Mucosa of descending colon (tissue), 3 donors: ENCODE measurements at places on chromosomes 2 and 18. TPM values are rescaled to one million over a fixed set of nuclear protein-coding genes. Genes with fewer than 3 reads are reported as not detected.

Gene ITPRID2
- 184 TPM for total RNA-seq

Gene RBM44
- 0.35 TPM for total RNA-seq

Gene GCG
- 43.9 TPM for total RNA-seq

Gene DSG2
- 131 TPM for total RNA-seq

Gene STARD6
- not detected for total RNA-seq

- DNase-seq, result no peak
These were observed 68.1 kb downstream of the PMAIP1 start for GRCh38 chr18:59967878-59968277.

DNA sequence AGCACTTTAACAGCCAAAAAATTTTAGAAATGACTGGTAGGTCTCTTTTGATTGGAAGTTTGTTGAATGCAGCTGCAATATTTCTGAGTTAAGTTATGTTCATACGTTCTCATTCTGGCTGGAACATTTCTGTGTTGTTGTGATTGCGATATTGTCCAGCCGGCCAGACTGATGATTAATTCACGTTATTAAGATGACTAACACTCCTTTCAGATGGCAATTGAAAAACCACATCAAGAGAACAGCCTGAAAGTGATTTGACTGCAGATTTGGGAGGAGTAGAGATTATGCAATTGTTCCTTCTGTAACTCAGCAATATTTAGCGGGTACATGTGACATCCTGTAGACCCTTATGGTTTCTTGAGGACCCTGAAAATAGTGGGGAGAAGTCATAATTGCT, 133.7 kb downstream of the FBXO15 start:
- no peak for DNase-seq

- DNase-seq, result no peak
These were observed 29.7 kb downstream of the XDH start for GRCh38 chr2:31384771-31385276.

DNA sequence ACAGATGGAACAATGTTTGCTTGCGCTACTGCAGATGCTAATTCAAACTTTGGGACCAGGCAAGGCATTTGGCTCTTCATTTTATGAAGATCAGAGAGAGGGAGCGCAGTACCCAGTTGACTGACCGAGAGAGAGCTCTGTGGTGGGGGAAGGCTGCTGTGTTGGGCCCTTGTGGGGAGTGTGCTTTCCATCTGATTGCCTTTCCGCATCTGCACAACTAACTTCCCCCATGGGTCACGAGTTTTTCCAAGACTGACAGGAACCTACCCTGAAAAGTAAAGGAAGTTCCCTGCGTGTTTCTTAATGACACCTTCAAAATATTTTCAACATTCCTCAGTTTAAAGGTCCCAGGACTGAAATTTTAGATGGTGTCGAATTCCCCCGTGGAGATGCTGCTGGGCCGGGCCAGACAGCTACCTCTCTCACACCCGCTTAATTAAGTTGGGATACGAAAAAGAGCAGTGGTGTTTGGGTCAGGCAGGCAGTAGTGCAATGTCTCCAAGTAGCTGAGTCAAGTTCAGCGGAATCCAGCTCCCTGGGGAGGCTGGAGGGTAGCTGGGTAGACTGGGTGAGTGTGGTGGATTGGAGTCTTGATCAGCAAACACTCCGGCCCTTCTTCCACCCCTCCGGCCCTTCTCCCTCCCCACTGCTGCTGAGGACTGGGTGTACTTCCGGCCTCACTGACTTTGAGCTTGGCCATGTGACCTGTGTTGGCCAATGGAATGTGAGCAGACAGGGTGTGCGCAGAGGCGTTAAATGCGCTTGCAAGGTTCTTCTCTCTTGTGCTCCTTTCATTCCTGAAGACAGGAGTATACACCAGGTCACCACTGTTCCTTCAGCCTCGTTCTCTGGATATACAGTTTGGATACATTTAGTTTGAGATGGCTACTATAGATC, 2.3 kb upstream of the ARHGAP25 start:
- DNase-seq, result no peak

DNA sequence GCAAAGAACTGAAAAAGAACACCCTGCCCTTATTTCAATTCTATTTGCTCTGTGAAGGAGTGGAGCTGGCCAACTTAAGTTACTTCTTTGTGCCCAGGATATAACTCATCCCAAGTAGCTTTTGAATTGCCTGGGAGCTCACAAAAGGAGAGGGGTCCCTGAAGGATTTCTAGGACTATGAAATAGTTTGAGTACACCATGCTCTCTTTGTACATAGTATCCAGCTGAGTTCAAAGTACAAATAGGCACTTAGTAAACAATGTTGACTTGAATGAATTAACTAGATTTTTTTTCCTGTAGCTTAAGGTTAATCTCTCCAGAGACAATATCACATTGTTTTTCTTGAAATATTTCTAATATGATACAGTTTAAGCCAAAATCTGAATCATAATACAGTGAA, 47.7 kb downstream of the ZC3H15 start:
- DNase-seq, result no peak

- no peak for DNase-seq
These were observed 352.0 kb downstream of the THSD7B start for GRCh38 chr2:137117385-137117784.

- DNase-seq, result no peak
These were observed 212.1 kb upstream of the ZNF521 start for GRCh38 chr18:25563816-25564683.

- DNase-seq, result peak; percentile 30
These were observed at the start of gene KCNF1 for GRCh38 chr2:10911291-10912075. Gene KCNF1 (plus strand): TSS chr2:10911934. CDS start chr2:10912427, 493 bp downstream.

GRCh38 chr18:32422978-32423740, 47.5 kb downstream of the GAREM1 start:
- no peak for DNase-seq

- no peak for DNase-seq
These were observed 314.4 kb downstream of the ALK start for GRCh38 chr2:29607038-29607420.

DNA sequence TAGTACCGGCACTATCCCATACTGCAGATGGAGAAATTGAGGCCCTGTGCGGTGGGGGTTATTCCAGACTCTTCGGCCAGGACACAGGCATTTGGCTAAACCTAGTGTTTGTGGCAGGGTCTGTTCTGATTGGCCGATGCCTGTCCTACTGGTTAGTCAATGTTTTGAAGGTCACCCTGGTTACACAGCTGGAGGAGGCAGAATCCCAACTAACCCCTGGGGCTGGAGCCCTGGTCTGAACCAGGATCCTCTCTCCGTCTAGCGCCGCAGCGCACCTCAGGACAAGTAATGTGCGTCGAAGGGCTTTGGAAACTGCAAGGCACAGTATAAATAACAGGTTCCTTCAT, 19.4 kb downstream of the TEX44 start:
- DNase-seq, result no peak

DNA sequence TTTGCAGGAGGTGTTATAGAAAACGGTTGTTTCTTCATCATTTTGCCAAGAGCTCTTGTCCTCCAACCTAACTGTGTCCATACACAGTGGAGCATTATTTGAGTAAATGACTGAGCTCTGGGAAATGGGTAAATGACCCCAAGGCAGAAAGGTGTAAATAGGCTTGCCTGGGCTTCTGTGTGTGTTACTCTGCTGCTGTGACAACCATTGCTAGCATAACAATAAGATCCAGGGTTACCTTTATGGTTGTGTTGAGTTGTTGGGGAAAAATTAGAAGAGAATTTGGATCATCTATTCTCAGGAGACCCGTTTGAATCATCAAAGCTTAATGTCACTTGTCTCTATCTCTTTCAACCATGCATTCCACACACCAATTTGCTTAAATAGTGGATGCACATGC, 672.7 kb downstream of the DPP10 start:
- DNase-seq, result no peak

DNA sequence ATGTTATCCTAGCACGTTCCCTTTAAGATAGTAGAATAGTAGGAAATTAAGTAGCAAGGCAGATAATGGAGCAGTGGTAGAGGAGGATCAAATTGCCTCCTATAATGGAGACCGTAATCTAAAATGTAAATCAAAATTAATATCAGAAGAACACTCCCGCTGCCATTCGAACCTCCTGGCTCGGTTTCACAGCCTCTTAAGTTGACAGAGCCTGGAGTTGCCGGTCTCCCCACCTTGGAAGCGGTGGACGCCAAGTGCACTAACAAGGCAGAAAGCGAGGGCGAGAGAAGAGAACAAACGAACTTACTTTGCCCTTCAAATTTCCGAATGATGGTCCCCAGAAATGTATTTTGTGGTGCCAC, 450 bp downstream of the KCNH7 start:
- no peak for DNase-seq

DNA sequence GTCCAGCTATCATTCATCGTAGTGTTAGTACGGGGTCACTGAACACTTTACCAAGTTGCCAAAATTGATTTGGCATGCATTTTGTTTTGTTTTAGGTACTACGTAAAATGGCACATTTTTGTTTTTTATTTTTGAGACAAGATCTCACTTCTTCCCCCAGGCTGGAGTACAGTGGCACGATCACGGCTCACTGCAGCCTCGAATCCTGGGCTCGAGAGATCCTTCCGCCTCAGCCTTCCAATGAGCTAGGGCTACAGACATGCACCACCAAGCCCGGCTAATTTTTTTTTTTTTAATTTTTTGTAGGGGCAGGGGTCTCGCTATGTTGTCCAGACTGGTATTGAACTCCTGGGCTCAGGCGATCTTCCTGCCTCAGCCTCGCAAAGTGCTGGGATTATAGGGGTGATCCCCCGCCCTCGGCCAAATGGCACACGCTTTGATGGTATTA, 786 bp downstream of the TAF1B start:
- no peak for DNase-seq
